Tongue (tissue), 3 donors: ENCODE measurements at places on chromosomes 11 and 22. TPM values are rescaled to one million over a fixed set of nuclear protein-coding genes. Genes with fewer than 3 reads are reported as not detected.

DNA sequence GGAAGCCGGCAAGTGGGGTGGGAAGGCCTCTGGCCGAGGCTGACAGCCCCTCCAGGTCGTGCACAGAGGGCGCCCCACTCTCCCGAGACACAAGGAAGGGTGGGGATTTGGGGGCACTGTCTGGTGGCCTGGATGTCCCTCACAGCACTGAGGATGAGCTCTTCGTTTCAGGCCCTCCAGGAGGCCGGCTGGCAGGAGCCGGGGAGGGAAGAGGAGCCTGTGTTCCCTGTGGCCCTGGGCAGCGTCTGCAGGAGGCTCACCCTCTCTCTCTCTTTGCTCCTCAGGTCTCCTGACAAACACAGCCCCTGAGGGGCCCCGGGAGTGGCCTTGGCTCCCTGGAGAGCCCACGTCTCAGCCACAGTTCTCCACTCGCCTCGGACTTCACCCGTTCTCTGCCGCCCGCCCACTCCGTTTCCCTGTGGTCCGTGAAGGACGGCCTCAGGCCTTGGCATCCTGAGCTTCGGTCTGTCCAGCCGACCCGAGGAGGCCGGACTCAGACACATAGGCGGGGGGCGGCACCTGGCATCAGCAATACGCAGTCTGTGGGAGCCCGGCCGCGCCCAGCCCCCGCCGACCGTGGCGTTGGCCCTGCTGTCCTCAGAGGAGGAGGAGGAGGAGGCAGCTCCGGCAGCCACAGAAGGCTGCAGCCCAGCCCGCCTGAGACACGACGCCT, 1078.0 kb downstream of the BRD1 start:
- no peak for DNase-seq

DNA sequence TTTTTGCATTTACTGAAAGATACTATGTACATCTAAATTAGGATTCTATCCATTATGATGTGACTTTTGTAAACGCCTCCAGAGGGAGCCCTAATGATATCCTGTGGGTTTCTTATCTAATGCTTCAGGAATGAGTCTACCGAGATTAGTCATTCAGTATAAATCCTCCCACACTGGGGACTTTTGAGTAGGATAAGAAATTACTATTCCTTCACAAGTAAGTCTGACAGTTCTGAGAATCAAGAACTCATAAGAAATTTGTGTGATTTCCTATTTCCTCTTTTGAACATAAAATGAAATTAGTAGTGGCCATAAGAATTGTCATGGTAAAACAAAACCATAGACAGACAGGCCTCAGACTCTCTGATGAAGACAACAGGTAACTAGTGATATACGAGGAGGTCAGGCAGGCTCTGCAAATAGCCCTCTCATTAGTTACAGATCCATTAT, 10.0 kb upstream of the OR5M1 start:
- peak; percentile 40 for DNase-seq

DNA sequence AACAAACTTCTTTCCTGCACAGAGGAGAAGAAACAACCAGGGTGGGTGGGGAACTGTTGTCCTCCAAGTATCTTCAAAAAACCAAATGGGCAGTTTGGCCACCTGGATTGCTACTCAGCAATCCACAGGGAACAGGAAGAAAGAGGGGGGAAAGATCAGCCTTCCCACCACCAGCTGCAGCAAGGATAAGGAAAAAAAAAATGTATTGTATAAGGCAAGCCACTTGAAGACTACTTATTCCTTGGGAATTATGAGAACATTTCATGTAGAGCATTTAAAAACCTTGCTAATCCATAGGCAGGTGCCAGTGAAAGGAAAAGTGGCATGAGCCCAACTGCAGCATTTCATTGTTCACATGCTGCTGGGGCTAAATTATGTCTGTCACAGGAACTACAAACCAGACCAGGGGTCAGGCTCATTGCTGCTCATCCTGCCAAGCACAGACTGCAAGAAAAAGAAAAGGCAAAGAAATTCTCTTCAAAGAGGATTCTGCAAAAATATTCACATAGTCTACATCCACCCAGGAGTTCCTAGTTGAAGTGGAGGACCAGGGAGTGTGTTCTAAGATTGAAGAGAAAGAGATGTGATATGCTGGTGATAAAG, 2.2 kb downstream of the RAB30 start:
- peak; percentile 45 for DNase-seq

GRCh38 chr11:109960831-109961230, 132.4 kb upstream of the ZC3H12C start:
- peak; percentile 11 for DNase-seq

- no peak for DNase-seq
Observed at GRCh38 chr11:63504933-63505586, 824 bp upstream of the LGALS12 start.

DNA sequence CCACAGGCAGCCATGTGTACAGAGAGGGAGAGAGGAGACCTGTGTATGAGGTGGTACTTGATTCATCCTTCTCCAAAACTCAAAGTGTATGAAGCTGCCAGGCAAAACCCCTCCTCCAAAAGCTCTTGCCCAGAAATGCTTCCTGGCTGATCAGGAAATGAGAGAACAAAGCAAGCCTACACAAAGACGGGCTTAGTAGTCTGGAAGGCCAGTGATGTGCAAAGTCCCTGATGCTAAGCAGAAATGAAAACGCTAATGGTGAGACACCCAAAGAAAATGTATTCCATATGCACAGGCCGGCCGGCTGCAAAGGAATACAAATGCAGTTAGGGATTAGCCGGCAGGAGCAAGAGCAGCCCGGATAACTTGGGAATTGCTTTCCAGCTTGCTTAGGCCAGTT, 234.9 kb upstream of the CADM1 start:
- DNase-seq = peak; percentile 59

Gene CCDC117
- total RNA-seq = 29.3 TPM

Gene TTC36
- 2.4 TPM for total RNA-seq

DNA sequence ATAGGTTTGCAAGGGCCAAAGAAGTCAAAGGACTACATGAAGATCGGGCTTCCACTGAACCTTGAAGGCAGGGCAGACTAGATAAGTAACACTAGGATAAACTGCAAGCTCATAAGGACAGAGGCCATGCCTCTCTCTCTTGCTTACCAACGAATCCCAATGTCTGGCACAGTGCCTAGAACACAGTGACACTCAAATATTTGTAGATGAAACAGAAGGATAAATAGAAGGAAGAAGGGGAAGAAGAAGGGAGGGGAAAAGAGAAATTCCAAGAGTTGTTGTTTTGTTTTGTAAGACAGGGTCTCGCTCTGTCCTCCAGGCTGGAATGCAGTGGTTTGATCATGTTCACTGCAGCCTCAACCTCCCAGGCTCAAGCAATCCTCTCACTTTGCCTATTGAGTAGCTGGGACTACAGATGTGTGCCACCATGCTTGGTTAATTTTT, 26.9 kb downstream of the SIK3 start:
- peak; percentile 47 for DNase-seq

Gene GRIK4
- 0.10 TPM for total RNA-seq

- no peak for DNase-seq
Observed at GRCh38 chr11:113673550-113674396, 32.3 kb downstream of the TMPRSS5 start.

Gene SCT
- 21.6 TPM for total RNA-seq

DNA sequence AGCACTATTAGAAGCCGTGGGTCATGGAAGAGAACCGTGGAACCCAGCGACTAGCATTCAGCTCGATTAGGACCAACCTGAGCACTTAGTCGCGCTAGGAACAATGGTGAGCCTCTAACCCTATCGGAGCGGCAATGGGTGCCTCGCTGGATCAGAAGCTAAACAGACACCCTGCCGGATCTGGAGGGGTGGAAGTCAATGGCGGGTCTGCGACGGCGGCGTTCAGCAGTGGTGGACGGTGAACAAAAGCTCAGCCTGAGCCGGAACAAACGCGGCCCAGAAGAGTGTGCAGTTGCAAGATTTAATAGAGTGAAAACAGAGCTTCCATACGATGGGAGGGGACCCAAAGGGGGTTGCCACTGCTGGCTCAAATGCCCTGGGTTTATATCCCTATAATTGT, 391.8 kb upstream of the DDI1 start:
- DNase-seq = no peak

DNA sequence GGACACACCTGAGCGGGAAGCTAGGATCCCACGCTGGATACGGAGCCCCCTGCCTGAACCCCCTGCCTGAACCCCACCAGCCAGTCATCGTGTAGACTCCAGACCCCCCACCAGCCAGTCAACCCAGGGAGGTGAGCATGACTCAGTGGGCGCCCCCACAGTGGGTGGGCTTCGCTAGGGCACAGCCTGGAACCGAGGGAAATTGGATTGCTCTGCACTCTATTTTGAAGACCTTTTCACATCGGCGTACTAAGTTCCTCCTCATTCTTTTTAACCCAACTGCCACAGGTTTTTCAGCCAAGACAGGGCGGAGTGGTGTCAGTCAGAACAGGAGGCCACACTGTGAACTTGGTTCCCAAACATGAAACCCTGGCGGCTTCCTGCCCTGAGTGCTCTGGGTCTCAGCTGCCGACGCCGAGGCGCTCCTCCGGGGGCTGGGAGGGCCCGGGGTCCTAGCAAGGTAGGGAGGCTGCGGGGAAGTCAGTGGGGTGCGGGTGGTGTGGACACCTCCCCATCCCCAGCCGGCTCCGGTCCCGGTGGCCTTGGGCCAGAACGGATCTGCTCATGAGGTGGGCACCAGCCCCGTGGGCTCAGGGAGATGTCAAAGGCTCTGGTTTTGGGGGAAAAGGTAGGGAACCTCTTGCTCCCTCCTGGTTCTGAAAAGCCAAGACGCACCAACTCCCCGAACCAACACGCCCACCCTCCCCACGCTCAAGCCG, 57.0 kb downstream of the BRD1 start:
- no peak for DNase-seq

DNA sequence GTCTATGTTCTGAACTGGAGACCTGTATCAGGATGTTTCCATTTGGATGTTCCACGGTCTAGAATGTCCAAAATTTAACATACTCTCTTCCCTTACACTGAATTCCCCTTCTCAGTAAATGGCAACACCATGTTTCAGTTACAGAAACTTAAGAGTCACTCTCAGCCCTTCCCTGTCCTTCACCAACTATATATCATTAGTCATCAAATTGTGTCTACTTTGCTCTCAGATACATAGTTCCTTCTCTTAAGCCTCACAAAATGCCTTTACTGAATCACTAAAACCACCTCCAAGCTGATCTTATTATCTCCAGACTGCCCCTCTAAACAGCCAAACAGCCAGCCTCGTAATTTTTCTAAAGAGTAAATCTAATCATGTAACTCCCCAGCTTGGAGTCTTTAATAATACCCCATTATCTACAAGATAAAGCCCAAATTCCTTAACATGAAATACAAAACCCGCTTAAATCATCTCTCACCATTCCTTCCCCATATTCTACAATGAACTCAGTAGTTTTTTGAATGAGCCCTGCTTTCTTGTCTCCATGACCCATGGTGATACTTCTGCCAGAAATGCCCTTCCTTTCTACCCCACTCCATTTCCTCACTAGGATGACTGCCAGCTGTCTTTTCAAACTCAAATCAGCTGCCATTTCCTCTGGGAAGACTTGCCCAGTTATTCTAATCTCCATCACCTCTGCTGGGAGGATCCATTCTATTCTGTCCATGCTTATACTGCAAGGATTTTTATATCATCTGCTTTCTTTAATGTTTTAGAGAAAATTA, 102.7 kb upstream of the ARHGAP42 start:
- DNase-seq = no peak

DNA sequence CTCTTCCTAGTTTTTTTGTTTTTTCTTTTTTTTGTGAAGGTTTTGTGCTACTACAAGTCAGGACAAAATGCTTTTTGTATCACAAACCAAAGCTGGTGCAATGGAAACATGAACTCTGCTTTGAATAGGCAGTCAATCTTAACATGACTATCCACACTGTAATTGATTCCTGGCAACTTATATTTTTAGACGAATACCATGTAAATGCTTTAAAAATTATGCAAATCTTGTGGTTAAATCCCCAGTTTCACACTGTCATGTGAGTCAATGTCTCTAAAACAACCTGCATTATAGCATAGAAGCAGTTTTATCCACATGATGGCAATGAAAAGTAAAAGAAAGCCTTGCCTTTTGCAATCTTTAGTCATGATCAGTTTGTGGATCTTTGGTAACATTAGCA, 8.9 kb downstream of the TRPC6 start:
- peak; percentile 19 for DNase-seq

DNA sequence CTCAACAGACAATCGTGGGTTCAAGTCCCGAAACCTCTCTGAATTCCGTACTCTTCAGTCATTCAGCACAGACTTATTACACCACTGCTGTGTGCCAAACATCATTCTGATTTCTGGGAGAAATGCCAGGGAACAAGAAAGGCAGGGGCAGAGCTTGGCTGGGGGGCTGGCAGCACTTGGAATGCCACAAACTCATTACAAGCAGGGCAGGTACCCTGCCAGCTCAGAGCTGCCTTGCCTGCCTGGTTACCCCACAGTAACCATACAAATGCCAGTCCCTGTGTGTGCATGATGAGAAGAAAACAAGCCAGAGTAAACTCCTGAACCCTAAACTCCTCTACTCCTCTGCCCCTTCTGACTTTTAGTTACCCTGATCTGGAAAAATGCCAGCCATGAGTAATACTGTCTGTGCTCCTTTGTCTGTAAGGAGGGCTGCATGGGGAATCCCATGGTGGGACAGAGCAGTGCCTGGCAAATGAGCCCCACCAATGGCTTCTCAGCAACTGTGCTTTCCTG, 6.9 kb upstream of the RAD9A start:
- no peak for DNase-seq

DNA sequence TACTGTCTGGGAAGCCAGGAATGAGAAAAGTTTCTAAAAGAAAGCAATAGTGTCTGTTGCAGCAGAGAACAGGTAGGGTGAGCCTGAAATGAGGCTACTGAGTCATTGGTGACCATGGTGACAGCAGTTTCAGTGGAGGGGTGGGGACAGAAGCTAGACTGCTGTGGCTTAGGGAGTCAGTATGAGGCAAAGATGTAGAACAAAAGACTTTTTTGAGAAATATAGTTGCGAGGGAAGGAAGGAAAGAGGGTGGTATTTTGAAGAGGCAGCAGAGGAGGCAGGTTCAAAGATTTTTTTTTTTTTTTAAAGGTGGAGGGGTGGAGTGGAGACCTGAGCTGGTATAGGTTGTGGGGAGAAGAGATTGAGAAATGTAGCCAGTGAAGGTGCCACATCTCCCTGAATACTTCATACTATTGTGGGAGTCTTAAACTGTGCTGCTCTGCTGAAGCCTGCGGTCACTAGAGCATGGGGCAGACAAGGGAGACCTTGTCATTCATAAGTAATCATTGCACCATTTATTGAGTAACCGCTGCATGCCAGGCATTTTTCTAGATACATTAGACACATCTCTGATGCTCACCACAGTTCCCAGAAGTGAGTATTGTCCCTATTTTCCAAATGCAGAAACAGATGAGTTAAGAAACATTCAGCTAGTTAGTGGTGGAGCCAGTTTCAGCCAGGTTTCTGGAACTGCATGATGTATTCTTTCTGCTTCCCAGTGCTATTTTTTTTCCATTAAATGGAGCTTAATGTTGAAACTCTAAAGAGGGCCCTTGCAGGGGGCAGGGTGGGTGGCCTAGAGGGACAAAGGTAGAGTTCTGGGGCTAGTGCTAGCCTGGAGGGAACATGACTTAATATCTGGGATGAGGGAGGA, 49.9 kb downstream of the STIM1 start:
- DNase-seq = no peak

DNA sequence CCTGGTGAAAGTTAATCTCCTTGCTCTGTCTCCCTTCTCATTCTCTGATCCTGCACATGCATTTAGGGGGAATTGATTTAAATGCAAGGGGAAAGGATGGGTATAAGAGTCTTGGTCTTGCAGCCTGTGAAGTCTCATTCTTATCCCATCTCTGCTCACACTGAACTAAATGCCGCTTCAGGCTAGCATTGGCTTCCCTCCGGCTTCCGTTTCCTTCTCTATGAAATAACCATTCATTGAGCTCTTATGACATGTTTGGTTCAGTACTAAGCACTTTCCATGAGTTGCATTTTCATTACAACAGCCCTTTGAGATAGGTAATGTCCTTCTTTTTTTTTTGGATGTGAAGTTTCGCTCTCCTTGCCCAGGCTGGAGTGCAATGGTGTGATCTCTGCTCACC, 5.6 kb downstream of the ZBTB16 start:
- no peak for DNase-seq
